ENCODE measurements at places on chromosomes 12 and 14.

DNA sequence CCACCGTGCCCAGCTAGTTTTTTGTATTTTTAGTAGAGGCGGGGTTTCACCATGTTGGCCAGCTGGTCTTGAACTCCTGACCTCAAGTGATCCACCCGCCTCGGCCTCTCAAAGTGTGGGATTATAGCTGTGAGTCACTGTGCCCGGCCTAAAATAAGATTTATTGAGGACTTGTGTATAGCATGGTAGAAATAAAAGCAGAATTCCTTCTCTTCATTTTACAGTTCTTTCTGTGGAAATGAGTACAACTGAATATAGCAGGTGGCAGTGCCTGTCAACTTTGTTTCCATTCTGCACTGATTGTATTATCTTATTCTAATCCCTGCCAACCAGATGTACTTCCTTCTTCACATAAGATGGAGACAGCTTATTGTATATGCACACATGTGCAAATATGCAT is 41.0 kb downstream of the DIP2B start:
- DNase-seq, result no peak

- no peak for DNase-seq
Measured at GRCh38 chr14:68958553-68958952, 20.5 kb downstream of the ACTN1 start.

DNA sequence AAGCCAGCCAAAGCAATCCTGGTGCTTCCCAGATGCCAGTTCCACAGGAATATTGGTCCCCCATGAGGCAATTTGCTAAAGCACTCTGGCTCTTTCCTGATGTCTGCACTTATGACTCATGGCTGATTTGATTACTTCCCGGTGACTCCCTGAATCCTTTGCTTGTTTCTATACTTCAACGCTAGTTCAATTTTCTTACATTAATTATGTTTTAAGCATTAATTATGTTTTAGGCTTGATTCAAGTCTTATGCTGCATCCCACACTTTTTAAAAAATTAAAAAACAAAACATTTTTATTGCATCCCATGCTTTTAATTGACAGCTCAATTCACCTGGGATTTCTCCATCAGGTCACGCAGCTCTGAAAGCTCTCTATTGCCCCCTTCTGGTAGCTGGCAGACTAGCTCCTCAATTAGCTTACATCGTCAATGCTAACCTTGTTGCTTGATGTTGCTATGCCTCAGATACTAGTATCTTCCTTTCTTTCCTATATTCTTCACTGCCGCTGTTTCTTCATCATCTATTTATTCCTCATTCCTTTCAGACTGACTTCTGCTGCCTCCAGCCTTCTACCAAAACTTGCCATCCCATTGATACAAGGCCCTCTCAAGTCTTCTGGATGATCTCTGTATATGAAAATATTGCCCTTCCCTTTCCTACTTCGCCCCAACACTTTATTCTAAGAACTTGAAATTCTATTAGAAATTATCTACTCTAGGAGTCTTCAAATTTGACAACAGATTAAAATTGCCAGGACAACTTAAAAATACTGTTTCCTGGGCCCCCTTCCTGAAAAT is 32.0 kb downstream of the TSHR start:
- DNase-seq, result peak; percentile 26

GRCh38 chr14:91041450-91041849 is 19.0 kb downstream of the RPS6KA5 start:
- DNase-seq, result no peak

DNA sequence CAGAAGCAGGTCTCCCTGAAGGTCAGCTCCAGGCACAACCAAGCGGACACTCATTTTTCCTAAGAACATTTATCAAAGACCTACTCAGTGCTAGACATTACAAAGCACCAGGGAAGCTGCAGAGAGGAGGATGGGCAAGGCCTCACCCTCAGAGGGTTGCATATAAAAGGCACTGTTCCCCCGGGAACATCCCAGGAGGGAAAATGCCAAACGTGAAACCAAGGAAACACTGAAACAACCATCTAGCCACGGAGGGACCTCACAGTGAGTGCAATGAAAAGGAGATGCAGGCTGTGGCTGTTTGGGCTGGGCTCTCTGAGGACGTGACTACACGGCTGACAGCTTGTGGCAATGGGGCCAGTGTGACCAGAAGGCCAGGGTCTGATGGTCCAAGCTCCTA is 117.4 kb upstream of the VASH1 start:
- DNase-seq, result no peak
